ENCODE measurements at places on chromosomes 3 and 15.

- no peak for DNase-seq
Observed at GRCh38 chr15:50425219-50425618, 1.0 kb downstream of the USP8 start.

- DNase-seq: no peak
Observed at GRCh38 chr3:131406274-131406673, 24.7 kb downstream of the NUDT16 start.

DNA sequence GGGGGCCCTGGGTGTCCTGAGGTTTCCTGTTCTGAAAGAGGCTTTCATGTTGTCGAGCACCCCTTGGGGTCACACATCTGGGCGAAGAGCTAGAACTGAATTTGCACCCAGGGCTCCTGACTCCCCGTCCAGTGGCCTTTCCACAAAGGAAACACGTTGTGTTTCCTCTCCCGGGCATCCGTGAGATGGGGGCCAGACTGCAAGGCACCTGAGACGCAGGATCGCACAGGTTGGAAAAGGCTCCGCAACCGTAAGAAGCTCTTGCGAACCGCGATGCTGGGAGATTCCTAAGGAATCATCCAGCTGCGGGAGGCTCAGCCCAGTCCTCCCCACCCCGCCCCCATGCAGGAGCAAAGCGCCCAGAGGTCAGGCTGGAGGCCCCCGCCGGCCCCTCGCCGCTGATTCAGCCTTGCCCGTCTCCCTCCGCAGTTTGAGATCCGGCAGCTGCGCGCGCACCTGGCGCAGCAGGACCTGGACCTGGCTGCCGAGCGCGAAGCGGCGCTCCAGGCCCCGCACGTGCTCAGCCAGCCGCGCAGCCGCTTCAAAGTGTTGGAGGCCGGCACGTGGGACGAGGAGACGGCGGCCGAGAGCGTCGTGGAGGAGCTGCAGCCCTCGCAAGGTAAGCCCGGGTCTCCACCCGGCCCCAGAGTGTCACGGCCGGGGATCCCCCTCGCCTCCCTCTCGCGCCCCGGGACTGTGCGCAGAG is 119.6 kb downstream of the ETFA start:
- DNase-seq: no peak

DNA sequence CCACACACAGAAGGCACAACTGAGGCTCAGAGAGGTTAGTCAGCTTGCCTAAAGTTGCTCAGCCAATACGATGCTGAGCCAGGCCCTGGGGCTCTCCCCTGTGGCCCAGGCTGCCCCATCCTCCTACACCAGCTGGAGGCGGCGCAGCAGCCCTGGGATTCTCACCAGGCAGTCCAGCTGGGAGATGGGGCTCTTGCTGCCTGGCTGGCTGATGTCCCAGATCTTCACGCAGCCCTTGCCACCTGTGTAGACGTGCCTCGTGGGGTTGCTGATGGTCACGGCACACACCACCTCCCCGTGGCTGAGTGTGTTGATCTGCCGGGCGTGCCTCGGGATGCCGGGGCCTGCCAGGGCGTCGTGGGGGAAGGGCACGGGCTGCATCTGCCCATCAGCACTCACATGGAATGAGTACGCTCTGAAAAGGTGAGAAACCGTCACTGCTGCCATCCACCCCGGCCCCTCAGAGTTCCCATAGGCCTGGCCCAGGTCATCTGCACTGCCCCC is 42.8 kb downstream of the TLE3 start:
- no peak for DNase-seq

GRCh38 chr15:76991048-76991447 is 3.9 kb upstream of the PSTPIP1 start:
- no peak for DNase-seq

- no peak for DNase-seq
Observed at GRCh38 chr3:100629421-100630127, 20.2 kb downstream of the ADGRG7 start.

DNA sequence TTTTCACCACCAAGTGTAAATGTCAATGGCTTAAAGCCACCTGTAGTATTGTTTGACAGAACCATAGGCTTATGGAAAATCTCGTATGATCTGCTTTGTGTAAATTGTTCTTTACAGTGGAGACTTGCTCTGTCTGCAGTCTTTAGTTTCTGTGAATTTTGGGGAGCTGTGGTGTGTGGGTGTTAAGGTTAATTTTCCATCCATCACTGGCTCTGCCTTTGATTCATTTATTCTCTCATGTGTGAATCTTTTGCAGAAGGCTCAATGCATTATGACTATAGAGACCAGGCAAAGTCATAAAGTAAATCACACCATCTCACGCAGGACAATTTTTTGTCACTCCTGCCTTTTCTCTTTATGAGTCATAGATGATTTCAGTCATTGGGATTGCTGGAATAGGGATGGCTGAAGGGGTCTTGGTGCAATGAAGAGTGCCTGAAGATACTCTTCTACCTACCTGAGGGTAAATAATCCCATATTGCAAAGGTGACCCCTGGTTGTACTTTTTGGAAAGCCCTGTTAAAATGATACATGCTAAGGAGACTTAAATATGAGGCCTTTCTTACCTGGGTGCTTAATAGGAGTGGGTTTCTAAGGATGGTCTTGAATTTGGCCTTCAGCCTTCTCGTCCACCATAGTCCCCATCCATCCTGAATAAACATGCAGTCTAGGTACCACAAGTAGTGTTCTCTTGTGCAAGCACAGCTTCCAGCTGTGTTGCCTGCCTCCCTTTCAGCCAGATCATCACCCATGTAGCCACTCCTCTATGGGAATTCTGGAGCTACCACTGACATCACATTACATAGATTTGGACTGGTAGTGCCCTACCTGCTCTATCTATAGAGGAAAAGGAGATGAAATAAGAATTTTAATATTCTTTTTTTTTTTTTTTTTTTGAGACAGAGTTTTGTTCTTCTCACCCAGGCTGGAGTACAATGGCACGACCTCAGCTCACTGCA is 14.3 kb downstream of the TGFBR2 start:
- no peak for DNase-seq

DNA sequence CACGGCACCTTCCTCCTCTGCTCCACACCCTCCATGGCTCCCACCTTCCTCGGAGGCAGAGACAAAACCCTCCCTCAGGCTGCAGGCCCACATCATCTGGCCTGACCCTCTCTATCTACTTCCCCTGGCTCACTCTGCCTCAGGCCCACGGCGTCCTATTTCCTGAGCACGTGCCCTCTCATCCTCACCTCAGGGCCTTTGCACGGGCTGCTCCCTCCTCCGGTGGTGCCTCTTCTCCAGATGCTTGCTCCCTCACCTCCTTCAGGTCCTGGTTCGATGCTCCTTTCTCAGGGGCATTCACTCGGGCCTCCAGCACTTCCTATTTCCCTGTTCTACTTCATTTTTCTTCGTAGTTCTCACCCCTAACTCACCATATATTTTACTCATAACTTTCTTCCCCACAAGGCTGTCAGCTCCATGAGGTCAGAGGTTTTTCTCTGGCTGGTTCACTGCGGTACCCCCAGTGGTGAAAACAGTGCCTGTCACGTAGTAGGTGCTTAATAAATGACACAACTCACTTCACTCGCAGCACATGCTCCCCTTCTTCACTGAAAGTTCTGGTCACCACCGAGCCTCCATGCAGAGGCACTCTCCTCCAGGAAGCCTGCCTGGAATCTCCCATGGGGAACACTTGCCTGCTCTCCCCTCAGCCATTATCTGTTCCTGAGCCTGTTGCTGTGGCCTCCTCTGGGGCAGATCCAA is 130.7 kb downstream of the WNT7A start:
- DNase-seq: no peak

DNA sequence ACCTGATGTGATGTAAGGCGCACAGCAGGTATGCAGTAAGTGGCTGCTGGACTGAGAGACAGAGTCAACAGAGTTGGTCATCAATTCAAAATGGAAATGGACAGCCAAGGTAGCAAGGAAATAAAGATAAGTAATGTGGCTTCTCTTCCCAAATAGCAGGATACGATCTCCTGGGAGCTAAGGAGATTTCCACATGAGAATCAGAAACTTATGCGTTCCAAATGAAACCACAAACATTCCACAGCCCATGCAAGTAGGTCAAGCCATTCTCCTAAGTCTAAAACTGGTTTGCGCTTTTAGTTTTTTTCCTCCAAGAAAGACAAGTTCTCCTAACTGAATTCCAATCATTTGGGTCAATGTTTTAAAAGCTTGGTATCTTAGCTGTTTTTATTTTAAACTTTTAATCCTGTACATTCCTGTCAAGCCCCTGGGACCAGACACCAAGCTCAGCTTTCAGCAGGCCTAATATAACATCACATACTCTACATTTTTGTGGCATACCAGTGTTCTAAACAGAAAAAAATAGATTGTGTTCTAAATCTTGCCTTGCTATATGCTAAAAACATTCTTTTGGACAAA is 73.7 kb upstream of the TSPAN3 start:
- DNase-seq: no peak

- DNase-seq: no peak
Observed at GRCh38 chr15:85475711-85476110, 95.3 kb downstream of the AKAP13 start.

GRCh38 chr3:33184863-33185262 is 33.7 kb downstream of the SUSD5 start:
- no peak for DNase-seq

DNA sequence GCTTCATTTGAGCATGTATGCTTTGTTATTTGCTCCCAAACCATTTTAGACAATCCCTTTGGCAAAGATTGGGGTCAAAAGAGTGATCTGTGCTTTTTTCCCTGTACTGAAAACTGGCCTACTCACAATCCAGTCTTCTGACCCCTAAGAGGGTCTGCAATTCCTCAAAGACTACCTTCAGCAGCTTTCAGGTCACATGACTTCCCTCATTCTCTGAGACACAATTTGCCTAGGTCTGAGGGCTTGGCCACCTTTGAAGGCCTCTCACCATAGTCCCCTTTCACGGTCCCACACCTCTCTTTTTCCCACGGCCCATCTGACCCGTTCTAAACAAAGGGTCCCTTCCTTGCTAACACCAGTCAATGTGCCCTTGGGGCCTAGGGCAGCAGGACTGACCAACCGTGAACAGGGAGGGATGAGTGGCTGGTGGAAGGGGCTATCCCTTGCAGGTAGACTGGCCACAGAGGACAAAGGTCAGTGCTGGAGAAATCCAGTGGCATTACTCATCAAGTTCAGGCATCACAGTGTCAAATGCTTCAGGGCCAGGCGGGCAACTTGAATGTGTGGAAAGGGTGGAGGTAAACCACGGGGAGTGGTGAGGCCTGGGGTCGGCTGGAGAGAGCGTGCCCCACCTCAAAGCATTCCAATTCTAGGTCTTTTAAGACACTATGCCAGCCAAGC is 10.8 kb downstream of the RASL12 start:
- no peak for DNase-seq

DNA sequence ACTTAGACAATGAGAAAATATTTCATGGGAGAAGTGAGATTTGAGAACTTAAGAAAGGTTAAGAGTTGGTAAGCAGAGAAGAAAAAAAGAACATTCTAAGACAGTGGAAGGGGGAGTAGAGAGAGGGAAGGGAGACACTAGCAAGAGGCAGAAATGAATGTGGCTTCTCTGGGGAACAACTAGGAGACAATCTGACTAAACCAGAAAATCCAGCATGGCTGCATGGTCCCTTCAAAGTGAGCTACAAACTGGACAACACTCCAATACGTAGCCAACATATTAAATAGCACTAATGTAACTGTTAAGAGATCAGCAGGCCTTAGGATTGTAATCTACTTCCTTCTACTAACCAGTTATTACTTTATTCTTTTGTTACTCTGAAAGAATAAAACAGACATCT is 89.7 kb downstream of the NR1I2 start:
- no peak for DNase-seq

GRCh38 chr3:70064194-70064779 is 64.8 kb downstream of the SAMMSON start:
- peak; percentile 6 for DNase-seq

DNA sequence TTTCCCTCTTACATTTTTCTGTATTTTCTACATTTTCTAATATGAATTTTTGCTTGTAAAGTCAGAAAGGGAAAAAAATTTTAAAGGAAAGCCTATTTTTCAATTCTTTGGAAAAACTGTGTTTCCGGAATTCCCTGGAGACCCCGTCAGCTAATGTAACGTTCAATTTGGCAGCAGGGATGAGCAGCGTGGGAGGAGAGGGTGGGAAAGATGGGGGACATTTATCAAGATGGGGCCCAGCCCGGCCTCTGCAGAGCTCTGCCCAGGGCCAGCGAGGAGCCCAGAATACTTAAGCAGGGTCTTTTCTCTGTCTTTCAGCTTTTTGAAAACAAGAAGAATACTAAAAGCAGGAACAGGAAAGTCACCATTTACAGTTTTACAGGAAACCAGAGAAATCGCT is 129.0 kb downstream of the LRRK1 start:
- no peak for DNase-seq

DNA sequence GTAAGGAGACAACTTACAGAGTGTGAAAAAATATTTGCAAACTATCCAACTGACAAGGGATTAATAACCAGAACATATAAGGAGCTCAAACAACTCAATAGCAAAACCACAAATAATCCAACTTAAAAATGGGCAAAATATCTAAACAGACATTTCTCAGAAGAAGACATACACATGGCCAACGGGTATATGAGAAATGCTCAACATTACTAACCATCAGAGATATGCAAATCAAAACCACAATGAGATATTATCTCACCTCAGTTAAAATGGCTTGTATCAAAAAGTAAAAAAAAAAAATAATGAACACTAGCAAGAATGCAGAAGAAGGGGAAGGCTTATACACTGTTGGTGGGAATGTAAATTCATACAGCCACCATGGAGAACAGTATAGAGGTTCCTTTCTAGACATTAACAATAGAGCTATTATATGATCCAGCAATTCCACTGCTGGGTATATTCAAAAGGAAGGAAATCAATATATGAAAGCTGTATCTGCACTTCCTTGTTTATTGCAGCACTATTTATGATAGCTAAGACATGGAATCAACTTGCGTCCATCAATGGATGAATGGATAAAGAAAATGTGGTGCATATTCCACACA is 998.6 kb downstream of the NAALADL2 start:
- no peak for DNase-seq

GRCh38 chr3:170768334-170768801 is 101.6 kb downstream of the RPL22L1 start:
- peak; percentile 3 for DNase-seq

DNA sequence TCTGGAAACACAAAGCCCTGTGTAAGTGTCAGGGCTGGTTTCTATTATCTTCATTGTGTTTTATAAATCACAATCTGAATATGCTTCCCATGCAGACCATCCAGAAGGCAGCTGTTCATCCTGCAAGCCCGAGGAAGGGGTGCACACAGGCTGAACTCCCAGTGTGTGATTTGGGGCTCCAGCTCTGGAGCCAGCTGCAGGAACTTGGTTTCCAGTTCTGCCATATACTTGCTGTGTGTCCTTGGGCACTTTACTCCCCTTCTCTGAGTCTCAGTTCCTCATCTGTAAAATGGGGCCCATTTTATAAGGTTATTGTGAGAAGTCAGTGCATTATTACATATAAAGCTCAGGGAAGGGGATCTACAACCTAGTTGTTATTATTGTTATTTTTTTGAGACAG is 22.6 kb downstream of the CYP8B1 start:
- DNase-seq: no peak

Data from CD4-positive, alpha-beta T cell treated with Interleukin-10 for 1 hour (primary cell).